ENCODE measurements at places on chromosomes 7 and 10. TPM values are rescaled to one million over a fixed set of nuclear protein-coding genes. Genes with fewer than 3 reads are reported as not detected.

SH3PXD2A gene
- total RNA-seq, result 9.9 TPM

VSTM4 gene
- 5.6 TPM for total RNA-seq

NEURL1 gene
- total RNA-seq, result 25.1 TPM

CAMK2B gene
- total RNA-seq, result 7.6 TPM

PRPS1L1 gene
- not detected for total RNA-seq

NME8 gene
- not detected for total RNA-seq

CLCN1 gene
- not detected for total RNA-seq

ZP3 gene
- total RNA-seq, result 3.3 TPM

DNA sequence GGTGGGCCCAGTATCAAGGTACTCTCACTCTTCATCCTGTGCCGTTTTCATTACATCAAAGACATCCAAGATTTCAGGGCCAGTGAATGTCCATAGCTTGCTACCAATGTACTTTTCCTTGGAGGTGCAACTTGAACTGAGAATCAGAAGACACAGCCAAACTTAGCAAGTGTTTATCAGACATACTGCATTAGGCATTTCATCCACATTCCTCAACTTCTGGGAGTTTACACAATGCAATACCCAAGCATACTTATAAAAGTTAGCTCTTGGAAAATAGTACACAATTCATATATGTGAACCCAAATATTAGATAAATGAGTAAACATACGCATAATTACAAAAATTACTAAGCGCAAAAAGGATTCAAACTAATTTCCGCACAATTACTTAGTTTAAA lies 216.3 kb upstream of the RHOBTB1 start:
- DNase-seq, result no peak

- DNase-seq, result no peak
These were observed 123.2 kb downstream of the AVL9 start for GRCh38 chr7:32618470-32618869.

DNA sequence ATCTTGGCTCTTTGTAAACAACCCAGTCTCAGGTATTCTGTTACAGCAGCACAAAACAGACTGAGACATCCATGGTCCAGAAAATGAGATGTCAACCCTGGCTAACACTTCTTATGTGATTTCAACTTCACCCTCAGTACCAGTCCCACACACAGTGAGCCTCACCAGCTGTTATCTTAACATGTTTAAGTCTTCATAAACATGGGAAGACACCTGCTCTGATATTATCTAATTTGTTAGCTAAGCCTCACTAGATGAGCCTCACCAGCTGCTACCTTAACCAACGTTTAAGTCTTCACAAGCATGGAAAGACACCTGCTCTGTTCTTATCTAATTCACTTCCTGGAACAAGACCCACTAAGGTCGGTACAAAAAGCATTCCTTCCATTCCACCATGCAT lies 130.8 kb downstream of the CALN1 start:
- no peak for DNase-seq

GRCh38 chr7:41655426-41655825 lies 47.5 kb downstream of the INHBA start:
- DNase-seq, result no peak

DNA sequence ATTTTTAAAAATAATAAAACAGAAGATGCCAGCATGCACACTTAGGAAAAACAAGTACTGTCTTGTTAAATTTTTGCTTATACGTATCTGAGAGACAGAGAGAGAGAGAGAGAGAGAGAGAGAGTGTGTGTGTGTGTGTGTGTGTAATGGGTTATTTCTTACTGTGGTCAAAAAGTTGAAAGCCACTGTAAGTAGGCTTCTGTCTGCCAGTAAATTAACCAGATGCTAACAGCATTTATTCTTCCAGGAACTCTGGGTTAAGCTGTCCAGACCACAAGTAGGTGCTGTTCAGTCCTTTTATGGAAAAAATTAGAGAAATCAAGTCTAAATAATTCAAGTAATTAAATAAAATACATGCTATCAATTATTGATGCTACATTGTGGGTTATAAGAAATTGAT lies 39.7 kb downstream of the RNF32 start:
- DNase-seq, result no peak

DNA sequence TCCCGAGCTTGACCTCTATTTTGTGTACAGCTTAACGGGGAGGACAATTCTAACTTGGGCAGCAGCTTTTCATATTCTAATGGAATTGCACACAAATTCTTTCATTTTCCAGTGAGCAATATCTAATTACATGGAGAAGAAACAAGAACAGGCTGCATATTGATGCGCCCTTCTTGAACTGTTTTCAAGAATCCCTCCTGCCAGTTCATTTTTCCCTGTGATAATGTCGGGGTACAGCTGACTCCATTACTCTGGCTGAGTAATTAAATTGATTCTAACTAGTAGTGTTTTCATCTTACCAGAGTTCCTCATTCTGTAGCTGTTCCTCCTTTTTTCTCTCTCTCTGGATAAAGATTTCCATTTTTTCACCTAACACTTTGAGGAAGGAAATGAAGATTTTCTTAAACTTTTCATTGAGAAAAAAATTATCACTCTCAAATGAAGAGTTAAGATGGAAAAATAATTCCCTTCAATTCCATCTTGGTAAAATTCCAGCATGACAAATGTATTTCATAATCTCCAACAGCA lies 190.9 kb downstream of the FANK1 start:
- DNase-seq, result no peak

- no peak for DNase-seq
These were observed 222.3 kb downstream of the PHTF2 start for GRCh38 chr7:78020874-78021249.

DNA sequence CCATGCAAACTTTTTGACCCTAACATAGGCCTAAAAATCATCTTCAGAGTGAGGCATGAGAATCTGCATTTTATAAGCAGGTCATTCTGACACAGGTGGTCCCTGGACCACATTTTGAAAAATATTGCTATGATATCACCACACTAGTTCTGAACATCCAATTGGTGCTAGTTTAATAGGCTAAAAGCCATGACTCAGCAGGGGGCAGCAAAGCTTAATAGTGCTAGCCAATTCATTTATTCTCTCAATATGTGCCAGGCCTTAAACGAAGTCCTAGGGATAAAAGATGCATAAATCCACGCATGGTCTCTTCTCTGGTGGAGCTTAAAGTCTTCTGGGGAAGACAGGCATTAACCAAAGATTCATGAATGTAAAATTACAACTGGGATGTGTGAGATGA lies 10.2 kb upstream of the SLC25A28 start:
- peak; percentile 71 for DNase-seq

- no peak for DNase-seq
These were observed 25.2 kb upstream of the TTYH3 start for GRCh38 chr7:2606539-2606936.

DNA sequence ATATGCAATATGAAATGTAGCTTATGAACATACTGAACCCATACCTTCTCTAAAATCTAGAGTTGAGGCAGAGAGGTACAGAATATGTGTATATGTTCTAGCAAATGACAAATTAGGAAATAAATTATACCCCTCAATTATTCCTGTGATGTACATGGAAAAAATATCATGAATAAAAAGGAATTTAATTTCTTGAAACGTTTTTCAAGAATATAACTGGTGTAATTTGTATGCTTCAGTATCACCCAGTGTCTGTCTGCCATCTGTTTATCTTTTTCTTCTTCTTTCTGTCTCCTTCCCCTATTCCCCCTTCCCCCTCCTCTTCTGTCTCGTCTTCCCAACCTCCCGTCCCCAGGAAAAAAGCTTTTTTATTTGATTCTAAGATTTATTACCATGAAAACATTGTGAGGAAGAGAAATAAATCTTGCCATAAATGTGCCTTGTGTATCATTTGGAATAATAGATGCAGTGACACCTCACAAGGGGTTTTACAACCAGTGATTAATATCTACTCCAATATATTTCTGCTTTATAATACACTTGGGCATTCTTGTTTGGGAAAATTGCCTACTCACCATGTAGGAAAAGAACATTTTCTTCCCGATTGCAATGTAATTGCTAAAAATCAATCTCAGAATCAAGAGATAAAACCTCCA lies 12.2 kb downstream of the LANCL2 start:
- no peak for DNase-seq

DNA sequence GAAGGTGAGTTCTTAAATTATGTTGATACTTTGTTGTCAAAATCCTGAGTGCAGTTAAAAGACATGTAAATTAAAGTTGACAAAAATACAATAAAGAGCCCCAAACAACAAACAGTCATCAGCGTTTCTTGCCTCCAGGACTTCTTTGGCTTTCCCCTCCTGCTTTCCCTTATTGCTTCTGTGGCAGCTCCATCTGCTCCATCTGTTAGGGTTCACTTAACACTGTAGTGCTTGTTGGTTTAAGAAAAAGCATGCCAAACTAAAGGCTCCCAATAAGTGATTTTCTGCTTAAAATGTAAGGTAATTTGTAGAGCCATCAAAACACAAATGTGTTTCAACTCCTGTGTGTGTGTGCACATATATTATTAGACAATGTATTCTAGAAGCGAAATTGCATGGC lies 254.3 kb upstream of the GNAI1 start:
- no peak for DNase-seq

DNA sequence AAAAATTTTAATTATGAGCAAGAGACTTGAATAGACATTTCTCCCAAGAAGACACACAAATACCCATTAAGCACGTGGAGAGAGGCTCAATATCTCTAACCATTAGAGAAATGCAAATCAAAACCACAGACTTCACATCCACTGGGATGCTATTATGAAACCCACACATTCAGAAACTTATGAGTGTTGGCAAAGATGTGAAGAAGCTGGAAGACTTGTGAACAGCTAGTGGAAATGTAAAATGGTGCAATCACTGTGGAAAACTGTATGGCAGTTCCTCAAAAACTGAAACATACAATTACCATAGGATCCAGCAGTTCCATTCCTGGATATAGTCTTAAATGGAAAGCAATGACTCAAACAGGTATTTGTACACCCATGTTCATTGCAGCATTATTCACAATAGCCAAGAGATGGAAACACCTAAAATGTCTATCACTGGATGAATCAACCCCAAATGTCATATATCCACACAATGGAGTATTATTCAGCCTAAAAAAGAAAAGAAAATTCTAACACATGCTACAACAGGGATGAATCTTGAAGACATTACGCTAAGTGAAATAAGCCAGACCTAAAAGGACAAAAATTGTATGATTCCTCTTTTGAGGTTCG lies 53.5 kb upstream of the FRMD4A start:
- DNase-seq, result no peak

DNA sequence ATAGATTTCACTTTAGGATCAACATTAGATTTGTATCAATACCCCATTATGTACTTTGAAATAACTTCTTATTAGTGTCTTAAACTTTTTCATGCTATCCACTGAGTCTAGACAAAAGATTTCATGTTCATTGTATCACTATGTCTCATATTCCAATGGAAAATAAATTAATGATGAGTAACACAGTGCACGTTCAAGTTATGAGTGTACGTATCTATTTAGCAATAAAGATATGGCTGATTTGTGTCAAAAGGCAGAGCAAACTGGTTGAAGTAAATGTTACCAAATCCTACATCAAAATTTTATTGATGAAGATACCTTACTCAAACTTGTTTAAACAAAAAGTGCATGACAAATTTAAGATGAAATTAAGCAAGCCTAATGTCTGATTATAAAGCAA lies 102.4 kb downstream of the SEMA3E start:
- DNase-seq, result no peak

- DNase-seq, result no peak
These were observed 1.5 kb downstream of the RGS10 start for GRCh38 chr10:119541046-119541445.

- DNase-seq, result no peak
These were observed 13.7 kb downstream of the LBX1 start for GRCh38 chr10:101215397-101216206.

GRCh38 chr10:69481305-69481704 lies 30.0 kb downstream of the TSPAN15 start:
- DNase-seq, result peak; percentile 49

DNA sequence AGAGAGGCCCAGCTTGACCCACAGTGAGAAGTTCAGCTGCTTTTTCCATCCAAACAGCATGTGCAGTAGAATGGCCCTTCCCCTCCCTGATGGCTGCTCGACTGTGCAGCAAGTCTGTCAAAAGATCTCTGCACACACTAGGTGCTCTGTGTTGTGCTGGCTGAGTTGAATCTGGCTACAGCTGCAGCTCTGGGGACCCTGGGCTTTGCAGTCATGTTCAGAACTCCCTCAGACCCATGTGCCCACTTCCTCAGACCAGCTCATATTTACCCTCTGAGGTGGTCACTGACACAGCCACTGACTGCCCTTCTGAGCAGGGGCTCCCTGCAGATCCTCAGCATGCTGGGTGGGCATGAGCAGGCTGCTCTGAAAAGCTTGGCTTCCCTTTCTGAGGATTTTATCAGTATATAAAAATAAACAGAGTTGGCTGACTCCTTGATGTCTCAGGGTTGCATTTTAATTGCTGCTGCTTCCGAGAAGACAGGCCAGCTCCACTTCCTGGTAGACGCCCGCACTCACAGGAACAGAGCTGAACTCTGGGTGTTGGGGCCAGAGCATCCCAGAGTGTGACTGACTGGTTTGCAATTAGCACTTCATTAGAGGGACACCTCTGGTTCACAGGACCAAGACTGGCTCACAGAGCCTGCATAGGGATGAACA lies 507.9 kb downstream of the RPS24 start:
- DNase-seq, result no peak

DNA sequence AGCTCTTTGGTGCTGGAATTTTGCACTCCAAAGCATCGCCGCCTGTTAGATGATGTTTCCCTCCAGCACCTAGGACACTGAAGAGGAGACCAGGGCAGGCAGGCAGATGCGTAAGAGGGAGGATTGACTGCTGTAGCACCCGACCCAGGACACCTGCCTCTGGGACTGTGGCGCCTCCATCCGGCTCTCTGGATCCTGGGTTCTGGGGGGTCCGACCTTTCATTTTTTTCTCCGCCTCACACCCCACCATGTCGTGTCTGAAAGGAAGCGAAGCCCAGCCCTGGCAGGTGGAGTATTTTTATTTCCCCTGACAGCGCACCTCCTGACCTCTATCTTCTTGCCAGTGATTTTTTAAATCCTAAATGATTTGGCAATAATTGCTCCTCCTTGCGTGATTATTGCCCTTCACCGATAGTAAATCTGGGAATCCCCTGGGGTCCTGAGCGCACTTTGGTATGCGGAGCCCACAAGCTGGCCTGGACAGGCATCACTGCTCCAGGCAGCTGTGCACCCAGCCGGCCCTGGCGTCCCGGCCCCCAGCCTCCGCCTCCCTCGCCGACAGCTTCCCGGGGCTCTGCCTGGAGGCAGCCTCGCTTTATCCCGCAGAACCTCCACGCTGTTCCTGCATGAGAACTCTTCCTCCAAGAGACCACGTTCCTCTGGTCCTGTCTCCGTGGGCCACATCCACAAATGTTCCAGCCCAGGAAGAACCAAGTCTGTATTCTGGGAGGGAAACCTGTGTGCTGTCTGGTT lies 48.4 kb downstream of the LHPP start:
- DNase-seq, result no peak

- DNase-seq, result no peak
These were observed 42.1 kb upstream of the TMEM196 start for GRCh38 chr7:19815546-19815945.

DNA sequence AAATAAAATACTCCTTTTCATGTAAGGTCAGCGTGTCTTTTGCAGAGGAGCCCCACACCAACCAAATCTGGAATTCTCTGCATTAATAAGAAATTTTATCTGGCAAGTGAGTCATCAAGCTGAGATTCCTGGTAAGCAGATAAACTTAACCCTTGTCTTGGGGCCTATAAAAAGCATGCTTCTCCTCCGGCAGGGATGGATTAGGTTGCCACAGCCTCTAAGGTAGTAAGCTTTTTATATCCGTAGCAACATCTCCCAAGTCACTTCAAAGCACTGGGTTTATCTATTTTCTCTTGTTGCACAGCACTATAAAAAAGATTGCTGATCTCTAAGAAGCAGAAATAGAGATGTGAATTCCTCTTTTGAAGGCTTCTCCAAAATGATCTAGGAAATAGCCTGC lies 202.8 kb upstream of the NOBOX start:
- no peak for DNase-seq

- DNase-seq, result no peak
These were observed at the start of gene CPA4 for GRCh38 chr7:130292682-130293257. Gene CPA4, plus strand, starts transcription at chr7:130293161. Its CDS starts 20 bp downstream, at chr7:130293181.

Measured in body of pancreas (tissue), 4 donors.